ENCODE measurements at places on chromosomes 4 and X. TPM values are rescaled to one million over a fixed set of nuclear protein-coding genes. Genes with fewer than 3 reads are reported as not detected.
A peak's percentile ranks its signal among the peaks of the same experiment; 100 is the strongest.

GRCh38 chrX:150919401-150919800 lies 20.9 kb upstream of the CD99L2 start:
- no peak overlapping the region for H3K27ac ChIP-seq
- no peak for DNase-seq
- no peaks in the 10 kb centered on the region for H3K36me3 ChIP-seq
- no peaks in the 10 kb centered on the region for H3K27me3 ChIP-seq
- no peak overlapping the region for H3K4me3 ChIP-seq

- H3K36me3 ChIP-seq: no peaks in the 10 kb centered on the region
- H3K27ac ChIP-seq: no peak overlapping the region
- DNase-seq: no peak
- H3K27me3 ChIP-seq: no peaks in the 10 kb centered on the region
These were observed 366.5 kb downstream of the CXXC4 start for GRCh38 chr4:104128031-104128849.

- H3K27ac ChIP-seq: no peak overlapping the region
- H3K27me3 ChIP-seq: no peaks in the 10 kb centered on the region
- no peak for DNase-seq
These were observed 386.6 kb upstream of the AADAT start for GRCh38 chr4:170476351-170476750.

GRCh38 chr4:123345137-123345934 lies 51.3 kb upstream of the SPRY1 start:
- H3K4me1 ChIP-seq: peaks cover 5% of the 10 kb centered on the region
- no peak for DNase-seq
- no peak overlapping the region for H3K4me3 ChIP-seq
- no peak overlapping the region for H3K27ac ChIP-seq
- H3K36me3 ChIP-seq: no peaks in the 10 kb centered on the region

DNA sequence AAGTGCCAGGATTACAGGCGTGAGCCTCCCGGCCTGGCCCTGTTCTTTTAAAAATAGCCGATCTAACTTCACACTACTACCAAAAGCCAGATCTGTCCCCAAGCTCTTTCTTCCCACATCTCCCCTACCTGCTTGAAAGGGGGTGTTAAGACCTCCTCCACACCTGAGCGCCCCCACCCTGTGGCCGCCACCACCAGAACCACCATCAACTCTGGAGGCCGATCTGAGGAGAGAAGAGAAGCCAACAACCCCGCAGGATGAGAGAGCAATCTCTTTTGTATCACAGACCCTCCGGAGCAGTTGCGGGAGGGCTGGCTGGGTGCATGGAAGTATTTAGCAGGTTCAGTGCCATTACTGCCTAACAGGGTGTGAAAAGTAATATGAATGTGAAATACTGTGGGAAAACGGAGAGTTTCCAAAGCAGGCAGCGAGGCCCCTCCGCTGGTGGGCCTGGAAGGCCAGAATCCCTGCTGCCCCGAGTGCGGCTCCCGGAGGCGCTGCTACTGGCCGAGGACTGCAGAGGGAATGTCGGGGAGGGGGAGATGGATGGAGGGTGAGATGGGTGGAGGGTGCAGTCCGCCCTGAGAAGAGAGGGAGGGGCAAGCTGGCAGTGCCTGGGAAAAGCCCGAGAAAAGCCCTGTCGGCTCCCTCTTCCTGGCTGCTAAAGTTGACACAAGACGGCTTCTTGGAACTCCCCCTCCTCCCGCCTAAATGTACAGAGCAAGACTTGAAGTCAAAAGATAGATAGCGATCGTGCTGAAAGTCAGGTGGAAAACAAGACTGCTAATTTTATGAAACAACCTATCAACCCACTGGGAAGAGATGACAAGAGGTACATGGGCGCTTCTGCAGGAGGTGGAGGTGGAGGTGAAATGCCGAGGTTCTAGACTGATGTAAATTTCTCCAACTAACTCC lies 22.3 kb downstream of the HAND2 start:
- no peaks in the 10 kb centered on the region for H3K27me3 ChIP-seq
- H3K27ac ChIP-seq: no peak overlapping the region
- no peaks in the 10 kb centered on the region for H3K36me3 ChIP-seq
- no peak for DNase-seq

Gene PAGE2B
- not detected for total RNA-seq

DNA sequence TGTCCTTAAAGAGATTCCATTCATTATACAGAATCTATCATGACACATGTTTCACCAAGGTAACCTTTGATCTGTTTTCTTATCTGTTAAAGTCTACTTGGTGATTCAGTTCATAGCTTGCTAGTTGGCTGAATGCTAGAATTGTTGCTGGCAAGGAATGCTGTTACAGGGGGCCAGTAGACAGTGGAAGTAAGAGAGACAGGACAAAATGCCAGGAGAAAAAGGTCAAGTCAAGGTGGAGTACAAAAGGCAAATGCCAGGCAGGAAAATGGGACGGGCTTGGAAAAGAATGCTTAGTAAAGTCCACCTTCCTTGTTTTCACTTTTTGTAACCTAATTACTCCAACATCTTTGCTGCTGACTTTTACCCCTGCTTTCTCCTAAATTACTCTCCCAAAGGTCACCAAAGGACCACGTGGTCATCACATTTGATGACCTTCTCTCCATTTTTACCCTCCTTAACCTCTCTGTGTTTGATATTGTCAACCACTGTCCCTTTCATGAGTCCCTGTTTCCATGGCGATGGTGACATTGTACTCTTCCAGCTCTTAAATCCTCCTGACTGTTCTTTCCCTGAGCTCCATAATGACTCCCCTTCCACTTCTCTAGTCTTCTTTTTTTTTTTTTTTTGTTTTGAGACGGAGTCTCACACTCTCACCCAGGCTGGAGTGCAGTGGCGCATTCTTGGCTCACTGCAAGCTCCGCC lies 24.5 kb upstream of the TAPT1 start:
- H3K4me1 ChIP-seq: no peaks in the 10 kb centered on the region
- no peaks in the 10 kb centered on the region for H3K27me3 ChIP-seq
- H3K36me3 ChIP-seq: no peaks in the 10 kb centered on the region
- H3K27ac ChIP-seq: no peak overlapping the region
- H3K4me3 ChIP-seq: no peak overlapping the region

DNA sequence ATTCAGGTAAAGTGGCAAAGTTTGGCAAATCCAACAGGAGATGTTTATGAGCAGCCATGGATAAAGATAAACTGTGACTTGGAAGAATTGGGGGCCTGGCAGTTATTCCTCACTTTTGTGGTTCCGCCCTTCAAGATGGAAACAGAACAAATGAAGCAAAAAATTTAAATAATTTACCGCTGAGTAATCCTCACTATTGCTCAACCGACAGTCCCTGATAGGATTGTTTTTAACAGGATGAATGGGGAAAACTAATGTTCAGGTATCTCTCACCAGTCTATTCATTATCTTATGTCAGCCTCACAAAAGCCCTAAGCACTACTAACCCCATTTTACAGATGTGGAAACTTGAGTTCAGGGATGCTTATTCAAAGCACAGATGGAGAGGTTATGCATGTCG lies 90.8 kb downstream of the FNIP2 start:
- no peak overlapping the region for H3K27ac ChIP-seq
- peaks cover 51% of the 10 kb centered on the region for H3K36me3 ChIP-seq
- no peak for DNase-seq

DNA sequence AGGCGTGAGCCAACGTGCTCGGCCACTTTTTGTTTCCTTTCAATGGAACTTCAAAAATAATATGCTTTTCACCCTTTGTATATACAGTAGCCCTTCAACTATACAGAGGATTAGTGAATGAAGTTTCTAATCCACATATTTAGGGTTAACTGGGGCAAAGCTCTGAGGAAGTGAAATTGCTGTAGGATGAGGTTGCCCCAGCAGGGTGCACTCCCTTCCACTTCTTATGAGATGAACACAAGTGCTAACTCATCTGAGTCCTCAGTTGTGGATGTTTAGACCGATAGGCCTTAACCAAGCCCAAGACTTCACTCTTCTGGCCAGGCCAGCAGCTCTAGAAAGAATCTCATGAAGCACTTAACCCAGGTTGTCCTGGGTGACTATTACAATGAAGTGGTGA lies 29.1 kb upstream of the CT55 start:
- no peaks in the 10 kb centered on the region for H3K27me3 ChIP-seq
- no peak for DNase-seq
- H3K4me3 ChIP-seq: no peak overlapping the region

- no peaks in the 10 kb centered on the region for H3K4me1 ChIP-seq
- H3K27me3 ChIP-seq: no peaks in the 10 kb centered on the region
- H3K27ac ChIP-seq: no peak overlapping the region
- DNase-seq: no peak
- no peaks in the 10 kb centered on the region for H3K36me3 ChIP-seq
These were observed 22.7 kb downstream of the F8A3 start for GRCh38 chrX:155435744-155436112.

DNA sequence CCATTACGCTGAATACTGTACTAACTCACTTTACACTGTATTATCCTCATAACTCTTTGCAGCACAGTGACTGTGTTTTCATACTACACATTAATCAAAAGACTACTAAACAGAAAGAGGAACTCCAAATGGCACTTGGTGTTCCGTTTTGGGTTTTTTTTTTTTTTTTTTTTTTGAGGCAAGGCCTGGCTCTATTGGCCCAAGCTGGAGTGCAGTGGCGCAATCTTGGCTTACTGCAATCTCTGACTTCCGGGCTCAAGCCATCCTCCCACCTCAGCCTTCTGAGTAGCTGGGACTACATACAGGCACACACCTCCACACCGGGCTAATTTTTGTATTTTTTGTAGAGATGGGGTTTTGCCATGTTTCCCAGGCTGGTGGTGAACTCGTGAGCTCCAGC lies 10.7 kb downstream of the KLHL8 start:
- H3K36me3 ChIP-seq: no peaks in the 10 kb centered on the region
- no peaks in the 10 kb centered on the region for H3K27me3 ChIP-seq
- H3K4me1 ChIP-seq: peaks cover 14% of the 10 kb centered on the region
- DNase-seq: peak; percentile 75

DNA sequence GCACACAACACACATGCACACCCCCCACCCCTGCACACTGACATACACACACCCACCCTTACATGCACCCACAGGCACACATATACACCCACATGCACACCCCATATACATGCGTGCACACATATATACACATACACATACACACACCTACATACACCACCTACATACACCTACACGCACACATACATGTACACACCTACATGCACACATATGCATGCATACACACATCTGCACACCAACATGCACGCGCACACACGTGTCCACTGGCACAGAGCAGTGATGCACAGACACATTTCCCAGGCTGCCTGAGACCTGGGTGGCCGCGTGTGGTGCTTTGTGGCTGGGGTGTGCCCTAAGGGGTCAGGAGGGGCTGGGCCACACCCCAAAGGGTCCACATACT lies 31.7 kb downstream of the FGFRL1 start:
- H3K4me3 ChIP-seq: no peak overlapping the region
- no peaks in the 10 kb centered on the region for H3K36me3 ChIP-seq
- DNase-seq: no peak
- H3K27ac ChIP-seq: no peak overlapping the region

DNA sequence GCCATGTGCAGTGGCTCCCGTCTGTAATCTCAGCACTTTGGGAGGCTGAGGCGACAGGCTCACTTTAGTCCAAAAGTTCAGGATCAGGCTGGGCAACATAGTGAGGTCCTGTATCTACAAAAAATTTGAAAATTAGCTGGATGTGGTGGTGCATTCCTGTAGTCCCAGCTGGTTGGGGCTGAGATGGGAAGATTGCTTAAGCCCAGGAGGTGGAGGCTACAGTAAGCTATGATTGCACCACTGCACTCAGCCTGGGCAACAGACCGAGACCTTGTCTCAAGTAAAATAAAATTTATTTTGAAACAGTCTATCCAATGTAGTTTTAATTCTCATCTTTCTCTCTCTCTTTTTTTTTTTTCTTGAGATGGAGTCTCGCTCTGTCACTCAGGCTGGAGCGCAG lies 21.1 kb downstream of the RBM10 start:
- no peaks in the 10 kb centered on the region for H3K27me3 ChIP-seq
- no peak overlapping the region for H3K27ac ChIP-seq
- no peak for DNase-seq
- H3K4me1 ChIP-seq: no peaks in the 10 kb centered on the region
- H3K4me3 ChIP-seq: no peak overlapping the region

- H3K4me3 ChIP-seq: no peak overlapping the region
- H3K36me3 ChIP-seq: no peaks in the 10 kb centered on the region
- no peaks in the 10 kb centered on the region for H3K27me3 ChIP-seq
- DNase-seq: no peak
These were observed 16.3 kb upstream of the NEIL3 start for GRCh38 chr4:177293208-177294033.

DNA sequence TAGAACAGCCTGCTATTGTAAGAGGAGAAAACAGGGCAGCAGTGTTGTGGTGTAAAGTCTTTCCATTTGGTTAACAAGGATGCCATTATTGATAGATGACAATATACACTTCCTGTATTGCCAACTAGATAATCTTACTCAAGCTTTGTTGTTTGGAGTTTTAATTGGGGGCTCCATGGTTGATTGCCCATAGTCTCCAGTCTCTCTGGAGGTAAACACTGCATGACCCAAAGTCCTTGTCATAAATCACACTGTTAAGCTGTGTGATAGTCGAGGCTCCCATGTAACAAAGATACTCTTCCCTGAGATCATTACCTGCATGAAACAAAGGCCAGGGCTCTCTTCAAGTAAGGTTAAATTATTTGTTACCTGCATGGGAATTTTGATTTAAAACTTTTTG lies 394.6 kb downstream of the C4orf33 start:
- H3K27ac ChIP-seq: no peak overlapping the region
- H3K27me3 ChIP-seq: no peaks in the 10 kb centered on the region
- DNase-seq: no peak
- no peak overlapping the region for H3K4me3 ChIP-seq
- no peaks in the 10 kb centered on the region for H3K36me3 ChIP-seq

GRCh38 chr4:44446801-44447562 lies 1.6 kb downstream of the KCTD8 start:
- peak overlapping the region; percentile 87 for H3K27ac ChIP-seq
- peaks cover 17% of the 10 kb centered on the region for H3K27me3 ChIP-seq
- DNase-seq: peak; percentile 46
- H3K4me1 ChIP-seq: peaks cover 20% of the 10 kb centered on the region

- H3K36me3 ChIP-seq: no peaks in the 10 kb centered on the region
- H3K27me3 ChIP-seq: no peaks in the 10 kb centered on the region
- no peak for DNase-seq
- H3K27ac ChIP-seq: no peak overlapping the region
These were observed 125.3 kb downstream of the COL4A6 start for GRCh38 chrX:108312957-108313356.

Data from sigmoid colon (tissue), 7 donors.